ENCODE measurements at places on chromosomes 16 and 17. TPM values are rescaled to one million over a fixed set of nuclear protein-coding genes. Genes with fewer than 3 reads are reported as not detected.

- no peak for DNase-seq
Measured at GRCh38 chr16:35639233-35640205, 2180.1 kb downstream of the TP53TG3F start.

- no peak for DNase-seq
Measured at GRCh38 chr17:82062984-82063368, 2.6 kb downstream of the DUS1L start.

DNA sequence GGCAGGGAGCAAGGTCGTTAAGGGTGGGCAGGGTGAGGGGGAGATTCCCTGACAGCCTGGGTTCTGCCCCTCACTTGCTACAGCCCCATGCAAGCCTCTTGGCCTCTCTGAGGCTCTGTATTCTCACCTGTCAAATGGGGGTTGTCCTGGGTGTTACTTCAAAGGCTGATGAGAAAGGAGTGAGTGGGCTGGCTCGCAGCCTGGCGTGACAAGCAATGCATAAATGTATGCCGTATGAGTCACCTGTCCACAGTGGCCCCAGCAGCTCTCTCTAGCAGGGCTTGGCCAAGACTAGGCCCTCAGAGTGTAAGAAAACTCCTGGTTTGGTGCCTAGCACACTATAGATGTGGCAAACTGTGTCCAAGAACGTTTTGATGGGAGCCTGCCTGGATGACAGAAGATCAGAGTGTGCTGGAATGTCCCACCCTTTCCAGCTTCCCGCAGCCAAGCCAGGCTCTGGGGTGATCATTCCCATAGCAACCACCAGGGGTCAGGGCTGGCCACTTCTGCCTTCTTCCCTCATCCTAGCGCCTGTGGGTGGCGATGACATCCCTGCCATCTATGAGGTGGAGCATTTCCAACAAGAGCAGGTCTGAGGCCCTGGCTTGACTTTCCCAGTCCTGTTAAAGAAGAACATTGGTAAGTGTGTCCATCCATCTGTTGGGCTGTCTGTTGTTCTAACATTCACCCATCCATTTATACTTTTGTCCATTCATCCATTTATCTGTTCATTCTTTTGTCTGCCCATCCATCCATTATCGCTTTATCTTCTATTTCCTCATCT, 37.2 kb upstream of the ADGRG1 start:
- peak; percentile 75 for DNase-seq

GRCh38 chr16:69833357-69834282, 71.5 kb downstream of the WWP2 start:
- no peak for DNase-seq

DNA sequence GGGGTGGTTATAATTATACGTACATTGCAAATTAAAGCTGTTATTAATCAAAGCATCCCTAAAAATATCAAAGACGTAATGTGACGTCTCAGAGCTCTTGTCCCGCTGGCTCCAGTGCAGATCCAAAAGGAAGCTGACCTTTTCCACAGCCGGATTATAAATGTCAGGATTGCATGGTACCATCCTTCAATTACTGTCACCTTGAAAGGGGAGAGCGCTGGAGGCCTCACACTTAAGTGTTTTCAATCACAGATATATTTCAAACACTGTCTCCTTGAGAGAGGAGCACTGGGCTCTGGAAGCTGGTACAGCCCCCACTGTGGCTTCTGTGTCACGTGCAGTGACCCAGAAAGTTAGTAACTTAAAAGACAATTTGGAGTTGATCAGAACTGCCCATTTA, 94.2 kb downstream of the AIPL1 start:
- DNase-seq = no peak

DNA sequence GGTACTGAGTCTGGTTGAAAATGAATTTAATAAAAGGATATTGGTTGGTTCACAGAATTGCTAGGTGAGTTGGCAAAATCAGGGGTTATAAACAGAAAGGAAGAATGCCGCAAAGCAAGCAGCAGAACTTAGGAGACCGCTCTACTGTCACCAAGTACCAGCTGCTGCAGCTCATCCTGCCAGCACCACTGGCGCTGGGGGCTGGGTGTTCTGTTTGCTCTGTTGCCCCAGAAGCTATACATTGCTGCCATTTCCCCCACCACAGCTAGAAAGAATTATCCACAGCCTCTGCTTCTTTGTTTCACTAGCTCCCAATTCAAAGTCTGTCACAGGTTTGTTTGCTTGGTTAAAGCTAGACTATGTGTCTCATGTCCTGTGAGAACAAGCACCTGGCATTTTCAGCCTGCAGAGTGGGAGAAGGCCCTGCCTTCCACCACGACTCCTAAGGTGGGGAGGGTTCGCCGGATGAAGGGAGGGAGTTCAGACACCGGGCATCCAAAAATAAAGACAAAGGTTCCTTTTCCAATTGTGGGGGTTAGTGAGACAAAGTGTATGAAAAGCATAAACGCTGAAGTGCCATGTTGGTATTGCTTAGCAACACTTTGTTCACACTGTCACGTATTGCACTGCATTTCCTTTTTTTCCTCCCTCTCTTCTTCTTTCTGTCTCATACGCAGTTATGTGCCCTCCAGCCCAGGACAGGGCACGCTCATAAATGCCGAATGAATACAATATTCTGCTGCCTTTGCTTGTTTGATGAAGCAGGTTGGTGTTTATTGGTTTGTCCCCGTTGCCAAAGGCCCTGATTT, 9.6 kb upstream of the CPD start:
- no peak for DNase-seq

GRCh38 chr16:77574867-77575624, 140.2 kb upstream of the ADAMTS18 start:
- no peak for DNase-seq

DNA sequence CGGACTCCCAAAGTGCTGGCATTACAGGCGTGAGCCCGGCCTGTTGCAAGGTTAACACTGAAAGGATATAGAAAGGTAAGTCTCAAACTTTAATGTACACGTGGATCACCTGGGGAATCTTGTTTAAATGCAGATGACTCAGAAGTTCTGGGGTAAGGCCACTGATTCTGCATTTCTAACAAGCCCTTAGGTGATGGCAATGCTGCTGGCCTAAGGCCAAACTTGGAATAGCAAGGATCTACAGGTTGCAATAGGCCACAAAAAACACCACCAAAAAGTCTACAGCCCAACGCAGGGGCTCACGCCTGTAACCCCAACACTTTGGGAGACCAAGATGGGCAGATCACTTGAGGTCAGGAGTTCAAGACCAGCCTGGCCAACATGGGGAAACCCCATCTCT, 4.2 kb downstream of the CMTM4 start:
- DNase-seq = peak; percentile 26

DNA sequence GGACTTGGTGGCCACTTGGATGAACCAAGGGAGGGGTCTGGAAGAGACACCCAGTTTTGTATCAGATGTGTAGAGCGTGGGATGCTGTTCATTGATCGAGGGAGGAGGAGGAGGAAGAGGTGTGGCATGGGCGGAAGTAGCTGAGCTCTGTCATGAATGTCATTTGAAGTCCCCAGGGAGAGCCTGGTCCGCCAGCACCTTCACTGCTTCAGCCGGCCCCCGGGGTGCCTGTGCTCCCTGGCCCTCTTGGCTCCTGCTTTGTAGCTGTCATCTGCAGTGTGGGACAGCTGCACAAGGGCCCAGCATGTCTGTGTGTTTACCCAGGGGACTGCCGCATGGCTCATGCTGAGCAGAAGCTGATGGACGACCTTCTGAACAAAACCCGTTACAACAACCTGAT, 75.4 kb upstream of the RBL2 start:
- no peak for DNase-seq

- DNase-seq = no peak
Measured at GRCh38 chr17:72735592-72735991, 356.9 kb downstream of the SLC39A11 start.

GRCh38 chr16:85125570-85126393, 13.5 kb upstream of the CIBAR2 start:
- DNase-seq = no peak

G6PC1 gene
- not detected for total RNA-seq

ZNF750 gene
- total RNA-seq = not detected

KARS1 gene
- total RNA-seq = 113 TPM

TMEM219 gene
- 103 TPM for total RNA-seq

OR1E2 gene
- not detected for total RNA-seq

SYNGR3 gene
- total RNA-seq = 7.1 TPM
